EL (cell line): ENCODE measurements at places on chromosomes 1 and 21.
A peak's percentile ranks its signal among the peaks of the same experiment; 100 is the strongest.

DNA sequence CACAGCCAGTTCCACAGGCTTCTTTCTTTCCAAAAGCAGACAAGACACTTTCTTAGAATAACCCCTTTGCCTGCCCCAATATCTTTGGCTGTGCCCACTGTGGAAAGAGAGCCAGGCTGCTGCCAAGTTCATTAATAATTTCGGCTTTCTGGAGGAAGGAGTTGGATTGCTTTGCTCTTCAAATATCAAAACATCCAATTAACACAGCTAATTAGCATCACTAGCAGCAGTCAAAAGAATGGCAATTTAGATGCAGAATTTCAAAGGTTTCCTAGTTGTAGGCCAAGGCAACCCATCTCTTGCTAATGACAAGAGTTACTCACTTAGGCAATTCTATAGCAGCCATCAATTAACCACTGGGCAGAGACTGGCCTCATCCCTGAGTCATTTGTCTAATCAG, 91.0 kb upstream of the SPATA6 start:
- no peak for DNase-seq

GRCh38 chr1:205229916-205230700, 2.4 kb downstream of the TMCC2 start:
- no peak for DNase-seq

- no peak for DNase-seq
Measured at GRCh38 chr1:44826375-44827196, 16.5 kb downstream of the PTCH2 start.

DNA sequence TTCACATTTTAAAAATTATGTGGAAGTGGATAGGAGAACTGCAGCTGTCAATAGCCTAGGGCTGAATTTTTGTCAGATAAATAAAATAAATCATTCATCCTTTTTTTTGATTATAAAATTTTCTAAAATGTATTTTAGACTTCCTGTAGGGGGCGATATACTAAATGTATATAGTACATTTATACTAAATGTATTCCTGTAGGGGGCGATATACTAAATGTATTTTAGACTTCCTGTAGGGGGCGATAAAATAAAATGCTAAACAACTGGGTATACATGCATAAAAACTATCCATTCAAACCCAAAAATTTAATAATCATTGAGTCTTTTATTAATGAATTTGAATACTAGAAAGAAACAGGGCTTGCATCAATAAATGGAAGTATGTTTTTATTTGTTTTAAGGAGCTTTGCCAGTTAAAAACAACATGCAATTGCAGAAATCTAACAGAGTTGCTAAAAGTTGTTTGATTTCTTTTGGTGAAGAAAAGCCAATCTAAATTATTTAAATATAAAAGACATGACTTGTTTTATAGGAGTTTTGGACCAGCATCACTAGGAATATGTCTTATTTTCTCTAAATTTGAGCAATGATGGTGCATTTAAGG, 31.4 kb downstream of the CLCA1 start:
- peak; percentile 23 for DNase-seq

DNA sequence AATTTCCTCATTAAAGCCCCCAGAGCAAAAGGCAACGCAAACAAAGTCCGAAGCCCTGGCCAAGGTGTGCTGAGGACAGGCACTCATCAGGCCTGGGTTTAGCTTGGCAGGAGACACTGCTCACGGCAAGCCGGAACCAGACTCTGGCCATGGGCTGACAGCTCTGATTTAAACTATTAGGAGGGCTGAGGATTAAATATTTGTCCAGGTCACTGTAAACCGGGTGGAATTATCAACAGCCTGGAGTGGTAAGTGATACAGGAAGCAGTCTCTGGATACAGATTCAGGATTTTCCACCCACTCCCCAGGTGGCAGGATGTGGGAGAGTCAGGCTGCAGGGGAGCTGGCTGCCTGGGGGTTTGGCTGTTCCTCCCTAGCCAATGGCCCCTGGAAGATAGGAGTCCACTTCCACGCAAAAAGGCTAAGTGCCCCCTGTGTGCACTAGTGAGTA, 42.4 kb downstream of the SLC66A1 start:
- DNase-seq = no peak

GRCh38 chr1:81717230-81717629, 83.5 kb upstream of the ADGRL2 start:
- DNase-seq = no peak

DNA sequence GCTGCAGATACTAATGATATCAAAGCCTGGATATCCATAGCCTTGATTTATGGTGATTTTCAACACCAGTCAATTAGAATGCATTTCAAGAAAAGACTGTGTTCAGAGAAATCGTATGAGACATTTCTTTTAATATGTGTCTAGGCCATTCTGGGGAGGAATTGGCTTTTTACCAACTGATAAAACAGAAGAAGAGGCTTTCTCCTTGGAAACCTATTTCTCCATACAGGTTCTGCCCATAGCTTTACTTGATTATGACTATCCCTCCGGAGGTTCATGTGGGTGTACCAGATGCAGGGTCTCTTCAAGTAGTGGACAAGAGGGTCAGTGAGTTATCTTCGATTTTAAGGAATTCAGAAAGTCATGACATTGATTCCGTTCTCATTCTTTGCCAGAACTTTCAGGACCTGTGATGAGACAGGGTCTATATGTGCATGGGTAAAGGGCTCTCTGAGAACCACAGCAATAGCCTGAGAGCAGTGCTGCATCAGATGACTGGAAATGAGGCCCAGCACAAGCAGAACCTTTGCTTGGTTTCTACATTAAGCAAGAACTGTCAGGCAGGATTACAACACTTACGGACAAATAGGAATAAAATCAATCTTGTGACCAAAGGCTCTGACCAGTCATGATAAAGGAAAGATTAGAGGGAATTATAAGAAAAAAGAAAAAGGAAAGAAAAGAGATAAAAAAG, 263.7 kb upstream of the SGIP1 start:
- DNase-seq = no peak

- peak; percentile 59 for DNase-seq
Measured at GRCh38 chr1:42335809-42336518, 929 bp upstream of the FOXJ3 start.

DNA sequence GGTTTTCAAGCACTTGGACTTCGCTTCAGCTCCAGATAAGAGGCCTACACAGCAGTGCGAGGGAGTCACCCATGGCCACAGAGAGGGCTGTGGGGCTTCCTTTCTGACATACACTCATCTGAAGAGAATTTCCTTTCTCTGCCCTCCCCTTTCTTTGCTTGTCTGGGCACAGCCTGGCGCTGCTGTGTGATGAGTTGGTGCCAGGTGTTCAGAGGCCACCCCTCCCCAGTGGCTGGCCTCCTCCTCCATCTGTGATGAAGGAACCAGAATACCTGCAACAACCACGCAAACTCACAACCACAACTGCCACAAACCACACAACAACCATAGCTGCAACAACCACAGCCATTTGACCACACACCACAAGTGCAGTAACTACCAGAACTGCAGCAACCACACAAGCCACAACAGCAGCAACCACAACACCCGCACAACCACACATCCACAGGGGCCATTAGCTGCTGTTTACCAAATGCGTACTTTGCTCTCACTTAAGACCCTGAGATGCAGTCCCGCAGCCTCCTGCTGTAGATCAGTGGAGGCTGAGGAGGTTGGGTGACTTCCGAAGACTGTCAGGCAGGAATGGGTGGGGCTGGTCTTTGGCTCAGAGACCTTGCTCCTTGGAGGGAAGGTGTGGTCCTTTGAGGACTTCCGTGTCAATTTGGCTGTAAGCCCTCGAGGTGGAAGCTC, 71.1 kb downstream of the IER5 start:
- DNase-seq = peak; percentile 70

GRCh38 chr1:2585318-2586092, 1.1 kb upstream of the PRXL2B start:
- peak; percentile 49 for DNase-seq

DNA sequence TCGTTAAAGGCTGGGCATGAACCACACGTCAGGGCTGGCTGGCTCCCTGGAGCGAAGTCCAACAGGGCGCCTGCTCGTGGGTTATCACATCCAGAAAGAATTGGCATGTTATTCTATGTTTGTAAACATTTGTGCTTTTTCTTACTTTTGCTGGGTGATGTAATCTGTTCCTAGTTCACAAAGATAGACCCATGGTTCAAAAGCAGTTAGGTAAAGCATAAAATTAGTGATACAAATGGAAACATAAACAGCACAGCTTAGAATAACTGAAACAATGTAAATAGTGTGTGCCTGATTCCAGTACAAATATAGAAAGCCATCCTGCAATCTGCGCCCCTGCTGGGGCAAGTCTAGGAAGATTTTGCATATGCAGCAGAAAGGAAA, 184.0 kb upstream of the C1orf174 start:
- DNase-seq = no peak

DNA sequence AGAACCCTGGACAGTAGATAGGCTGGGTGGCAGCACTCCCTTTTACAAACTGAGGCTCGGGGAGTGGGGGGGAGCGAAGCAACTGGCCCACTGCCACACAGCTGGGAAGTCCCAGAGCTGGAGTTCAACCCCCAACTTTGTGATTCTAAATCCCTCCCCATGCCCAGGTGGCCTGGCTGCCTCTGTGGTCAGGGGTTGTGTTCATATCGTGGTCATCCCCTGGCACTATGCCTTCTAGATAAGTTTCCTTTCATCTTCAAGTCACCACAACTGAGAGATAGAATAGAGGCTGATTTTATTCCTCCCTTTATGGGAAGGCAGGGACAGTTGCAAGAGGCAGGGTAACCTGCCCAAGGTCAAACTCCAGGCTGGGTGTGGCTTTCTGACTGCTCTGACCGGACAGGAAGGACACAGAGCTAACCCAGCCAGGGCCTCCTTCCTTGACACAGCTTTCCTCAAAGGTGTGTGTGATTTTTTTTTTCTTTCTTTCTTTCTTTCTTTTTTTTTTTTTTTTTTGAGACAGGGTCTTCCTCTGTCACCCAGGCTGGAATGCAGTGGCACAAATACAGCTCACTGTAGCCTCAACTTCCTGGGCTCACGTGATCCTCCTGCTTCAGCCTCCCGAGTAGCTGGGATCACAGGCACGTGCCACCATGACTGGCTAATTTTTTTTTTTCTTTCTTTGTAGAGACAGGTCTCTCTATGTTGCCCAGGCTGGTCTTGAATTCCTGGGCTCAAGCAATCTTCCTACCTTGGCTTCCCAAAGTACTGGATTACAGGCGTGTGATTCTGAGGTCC, 18.4 kb upstream of the TNFRSF1B start:
- DNase-seq = peak; percentile 31

- no peak for DNase-seq
Measured at GRCh38 chr1:96487394-96487793, 234.2 kb upstream of the PTBP2 start.

DNA sequence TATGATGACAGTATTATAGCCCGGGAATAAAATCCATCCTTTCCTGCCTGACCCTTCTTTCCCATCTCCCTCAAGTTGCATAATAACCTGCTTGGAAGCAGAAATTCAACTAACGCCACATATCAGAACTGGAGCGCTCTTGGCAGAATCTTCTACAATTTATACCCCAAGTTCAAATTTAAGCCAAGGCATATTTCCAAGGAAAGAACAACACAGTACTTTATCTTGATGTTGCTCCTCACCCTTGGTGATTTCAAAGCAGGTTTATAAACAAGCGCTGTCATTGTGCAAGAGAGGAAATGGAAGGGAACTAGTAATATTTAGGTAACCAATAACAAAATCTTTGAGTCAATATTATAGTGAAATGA, 38.0 kb upstream of the PTGFRN start:
- DNase-seq = no peak

DNA sequence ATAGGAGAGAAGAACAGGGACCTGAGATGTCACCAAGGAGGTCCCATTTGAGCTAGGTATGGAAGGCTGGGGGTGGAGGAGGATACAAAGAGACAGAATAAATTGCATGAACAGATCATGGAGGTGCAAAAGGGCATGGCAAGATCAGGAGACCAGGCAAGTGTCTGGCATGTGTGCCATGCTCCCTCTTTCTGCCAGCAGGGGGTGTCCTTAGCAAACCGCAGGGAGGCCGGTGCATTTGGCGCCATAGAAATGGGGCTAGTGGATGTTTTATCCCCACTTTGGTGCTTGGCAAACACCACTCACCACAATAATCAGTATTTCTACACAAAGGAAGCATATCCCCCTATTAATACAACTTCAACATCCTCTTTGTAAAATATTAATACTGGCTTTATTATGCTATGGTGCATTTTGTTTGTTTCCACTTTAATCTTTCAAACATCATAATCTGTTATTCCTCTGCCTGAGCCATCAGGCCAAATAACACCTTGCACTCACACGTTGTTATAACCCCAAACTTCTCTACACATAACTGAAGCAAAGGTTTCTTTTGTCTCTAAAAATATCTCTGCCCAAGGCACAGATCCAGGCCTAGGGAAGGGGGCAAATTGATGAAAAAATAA, 25.9 kb downstream of the S100A6 start:
- peak; percentile 50 for DNase-seq

DNA sequence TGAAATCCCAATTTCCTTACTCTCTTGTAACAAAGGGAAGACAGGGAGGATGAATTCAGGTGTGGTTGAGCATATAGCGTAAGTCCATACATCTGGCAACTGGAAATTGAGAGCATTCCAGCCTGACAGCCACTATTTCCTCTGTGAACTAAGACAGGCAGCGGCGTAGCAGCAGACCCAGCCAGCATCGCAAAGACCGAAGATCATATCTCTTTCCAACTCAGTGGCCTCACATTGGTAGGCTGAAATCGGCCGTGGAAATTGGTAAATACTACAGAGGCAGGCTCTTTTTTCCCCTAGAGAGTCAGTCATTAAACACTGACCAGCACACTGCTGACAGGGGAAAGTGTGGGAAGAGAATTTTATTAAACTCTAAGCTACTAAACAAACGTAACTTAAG, 43.4 kb downstream of the TARBP1 start:
- no peak for DNase-seq

- DNase-seq = peak; percentile 72
Measured at GRCh38 chr1:235513495-235514366, 9.5 kb upstream of the B3GALNT2 start.

DNA sequence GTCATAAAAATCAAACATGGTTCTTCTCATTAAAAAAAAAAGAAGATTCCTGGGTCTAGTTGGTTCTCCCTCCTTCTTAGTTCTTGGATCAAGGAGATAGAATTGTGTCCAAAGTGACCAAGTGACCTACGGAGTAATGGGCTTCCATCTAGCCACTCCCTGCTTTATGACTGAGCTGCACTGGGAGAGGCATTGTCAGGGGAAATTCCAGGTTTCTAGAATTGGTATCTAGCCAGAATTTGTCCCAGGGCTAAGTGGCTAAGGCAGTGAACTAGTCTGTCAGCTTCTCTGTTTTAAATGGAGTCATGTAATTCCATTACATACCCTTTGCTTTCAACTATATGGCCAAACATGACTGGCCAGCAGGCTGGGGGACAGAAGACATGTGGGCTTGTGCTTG, 40.1 kb upstream of the ERG start:
- no peak for DNase-seq

DNA sequence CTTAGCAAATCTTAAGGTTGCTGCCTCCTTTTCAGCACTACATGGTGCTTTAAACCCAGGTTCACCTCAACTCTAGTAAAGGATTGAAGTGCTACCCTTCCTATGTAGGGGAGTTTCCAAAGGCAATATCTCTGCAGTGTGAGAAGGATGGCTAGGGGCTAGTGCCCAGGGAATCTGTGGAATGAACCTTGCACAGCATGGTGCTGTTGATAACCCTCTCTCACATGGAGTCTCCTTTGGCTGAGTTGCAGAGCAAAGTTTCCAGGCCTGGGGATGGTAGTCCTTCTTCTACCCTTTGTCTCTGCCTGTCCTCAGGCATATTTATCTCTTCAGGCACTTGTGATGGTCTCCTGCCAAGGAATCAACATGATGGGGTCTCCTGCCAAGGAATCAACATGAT, 59.4 kb downstream of the AXDND1 start:
- no peak for DNase-seq

GRCh38 chr1:200345520-200345919, 64.3 kb downstream of the ZNF281 start:
- no peak for DNase-seq
